Spleen (tissue), 13 donors: ENCODE measurements at places on chromosomes 2 and 18. TPM values are rescaled to one million over a fixed set of nuclear protein-coding genes. Genes with fewer than 3 reads are reported as not detected.

Gene XDH
- total RNA-seq, result not detected

Gene PREPL
- total RNA-seq, result 31.5 TPM

Gene SERPINB13
- not detected for total RNA-seq

Gene TP53I3
- 7.1 TPM for total RNA-seq

Gene PIEZO2
- 9.8 TPM for total RNA-seq

Gene SH3RF3
- 4.1 TPM for total RNA-seq

Gene CHST9
- total RNA-seq, result 11.3 TPM

Gene AFF3
- total RNA-seq, result 77.2 TPM

Gene KLHL29
- total RNA-seq, result 10.3 TPM
